ENCODE measurements at places on chromosomes 5 and 9. TPM values are rescaled to one million over a fixed set of nuclear protein-coding genes. Genes with fewer than 3 reads are reported as not detected.

- H3K27ac ChIP-seq = no peak overlapping the region
- DNase-seq = no peak
- peaks cover 3% of the 10 kb centered on the region for H3K27me3 ChIP-seq
- H3K4me1 ChIP-seq = no peaks in the 10 kb centered on the region
- no peaks in the 10 kb centered on the region for H3K36me3 ChIP-seq
- H3K4me3 ChIP-seq = no peak overlapping the region
Measured at GRCh38 chr9:117677572-117677971, 26.6 kb upstream of the TLR4 start.

DNA sequence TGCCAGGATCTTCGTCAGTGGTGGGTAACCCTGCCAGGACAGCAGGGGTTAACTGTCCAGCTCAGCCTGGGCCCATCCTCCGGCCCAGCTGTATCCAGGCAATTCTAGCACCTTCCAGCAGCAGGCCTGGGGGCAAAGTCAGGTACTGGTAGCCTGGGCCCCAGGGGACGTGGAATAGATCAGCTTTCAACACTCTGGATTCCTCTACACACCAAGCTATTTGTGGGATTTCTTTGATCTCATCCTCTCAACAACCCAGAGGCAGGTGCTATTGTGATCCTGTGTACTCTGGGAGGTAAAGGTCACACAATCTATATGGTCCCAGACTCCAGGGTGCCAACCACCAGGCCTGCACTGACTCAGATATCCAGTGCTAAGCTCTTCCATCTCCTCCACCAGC, 8.7 kb upstream of the SPOUT1 start:
- DNase-seq = no peak
- H3K27me3 ChIP-seq = no peaks in the 10 kb centered on the region
- H3K27ac ChIP-seq = no peak overlapping the region
- H3K4me1 ChIP-seq = no peaks in the 10 kb centered on the region
- no peak overlapping the region for H3K4me3 ChIP-seq
- H3K36me3 ChIP-seq = peaks cover 8% of the 10 kb centered on the region

- peaks cover 26% of the 10 kb centered on the region for H3K4me1 ChIP-seq
- no peaks in the 10 kb centered on the region for H3K27me3 ChIP-seq
- H3K36me3 ChIP-seq = no peaks in the 10 kb centered on the region
- no peak overlapping the region for H3K27ac ChIP-seq
Measured at GRCh38 chr9:27353166-27353473, 56.2 kb upstream of the EQTN start.

DNA sequence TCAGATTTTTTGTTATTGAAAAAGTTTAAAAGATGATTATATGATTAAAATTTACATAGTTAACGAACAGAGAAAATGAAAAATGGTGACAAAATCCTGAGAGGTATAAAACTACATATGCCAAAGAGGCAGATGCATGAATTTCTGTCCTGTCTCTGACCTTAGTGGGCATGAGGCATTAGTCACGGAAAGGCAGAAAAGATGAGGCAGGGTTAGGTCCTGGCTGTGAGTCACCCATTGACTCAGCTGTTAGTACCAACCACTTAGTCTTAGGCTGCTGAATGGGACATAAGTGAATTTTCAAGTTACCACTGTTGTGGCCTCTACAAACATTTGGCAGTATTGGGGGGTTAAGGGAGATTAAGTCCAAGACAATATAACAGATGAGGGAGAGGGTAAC, 33.1 kb downstream of the RASA1 start:
- H3K36me3 ChIP-seq = peaks cover 32% of the 10 kb centered on the region
- H3K4me1 ChIP-seq = peaks cover 61% of the 10 kb centered on the region
- no peak for DNase-seq
- no peaks in the 10 kb centered on the region for H3K27me3 ChIP-seq
- no peak overlapping the region for H3K27ac ChIP-seq
- H3K4me3 ChIP-seq = no peak overlapping the region

GRCh38 chr9:129405089-129405826, 215.6 kb downstream of the C9orf50 start:
- no peak overlapping the region for H3K27ac ChIP-seq
- H3K36me3 ChIP-seq = no peaks in the 10 kb centered on the region
- no peak overlapping the region for H3K4me3 ChIP-seq
- no peak for DNase-seq
- peaks cover 16% of the 10 kb centered on the region for H3K4me1 ChIP-seq
- H3K27me3 ChIP-seq = no peaks in the 10 kb centered on the region

- peaks cover 2% of the 10 kb centered on the region for H3K36me3 ChIP-seq
- H3K27me3 ChIP-seq = peaks cover 3% of the 10 kb centered on the region
- no peak overlapping the region for H3K4me3 ChIP-seq
- peaks cover 15% of the 10 kb centered on the region for H3K4me1 ChIP-seq
- DNase-seq = no peak
- no peak overlapping the region for H3K27ac ChIP-seq
Measured at GRCh38 chr9:89608641-89609335, 4.0 kb downstream of the GADD45G start.

DNA sequence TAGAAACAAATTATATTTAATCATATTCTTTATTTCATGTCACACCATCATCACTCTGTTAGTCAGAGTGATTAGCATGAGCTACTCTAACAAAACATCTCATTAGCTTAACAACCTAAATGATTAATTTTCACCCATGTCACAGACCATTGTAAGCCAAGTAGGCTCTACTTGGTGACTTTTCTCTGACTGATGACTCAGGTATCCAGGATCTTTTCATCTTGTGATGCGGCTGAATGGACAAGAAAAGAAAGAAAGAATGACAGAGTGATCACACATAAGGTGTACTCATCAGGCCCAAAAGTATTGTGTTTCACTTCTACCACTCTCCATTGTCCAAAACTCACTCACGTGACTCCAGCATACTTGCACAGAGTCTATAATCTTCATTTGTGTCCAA, 299.3 kb downstream of the ANXA1 start:
- H3K36me3 ChIP-seq = no peaks in the 10 kb centered on the region
- H3K4me3 ChIP-seq = no peak overlapping the region
- H3K4me1 ChIP-seq = no peaks in the 10 kb centered on the region
- no peak for DNase-seq
- H3K27me3 ChIP-seq = no peaks in the 10 kb centered on the region

DNA sequence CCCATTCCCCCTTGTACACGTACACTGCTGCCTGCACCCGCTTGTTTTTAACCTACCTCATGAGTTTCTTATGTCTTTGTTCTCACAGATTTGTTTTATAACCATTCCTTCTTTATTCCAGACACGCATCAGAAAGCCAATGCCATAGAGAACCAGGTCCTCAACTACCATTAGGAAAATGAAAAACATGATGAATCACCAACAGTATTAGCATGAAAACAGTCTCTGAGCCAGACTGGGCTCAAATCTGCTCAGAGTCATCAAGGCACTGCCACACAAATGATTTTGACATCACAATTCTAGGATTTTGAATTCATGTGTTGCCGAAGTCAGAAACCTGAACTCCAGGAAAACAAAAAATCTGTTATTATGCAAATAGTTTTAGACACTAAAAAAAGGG, 394.1 kb upstream of the GRIA1 start:
- no peaks in the 10 kb centered on the region for H3K36me3 ChIP-seq
- no peaks in the 10 kb centered on the region for H3K27me3 ChIP-seq
- no peak overlapping the region for H3K27ac ChIP-seq
- no peak for DNase-seq

ELOVL7 gene
- not detected for total RNA-seq

- H3K4me3 ChIP-seq = no peak overlapping the region
- H3K36me3 ChIP-seq = peaks cover 3% of the 10 kb centered on the region
- DNase-seq = no peak
- peaks cover 12% of the 10 kb centered on the region for H3K27me3 ChIP-seq
- no peaks in the 10 kb centered on the region for H3K4me1 ChIP-seq
Measured at GRCh38 chr5:111580956-111581355, 68.6 kb upstream of the STARD4 start.

LCN2 gene
- not detected for total RNA-seq

KIAA0825 gene
- total RNA-seq = 1.6 TPM

TSLP gene
- total RNA-seq = 0.23 TPM

GRCh38 chr9:1031951-1032601, 18.1 kb upstream of the DMRT2 start:
- DNase-seq = no peak
- no peaks in the 10 kb centered on the region for H3K36me3 ChIP-seq
- no peaks in the 10 kb centered on the region for H3K4me1 ChIP-seq
- peaks cover 23% of the 10 kb centered on the region for H3K27me3 ChIP-seq
- no peak overlapping the region for H3K4me3 ChIP-seq

IFNA21 gene
- not detected for total RNA-seq

DNA sequence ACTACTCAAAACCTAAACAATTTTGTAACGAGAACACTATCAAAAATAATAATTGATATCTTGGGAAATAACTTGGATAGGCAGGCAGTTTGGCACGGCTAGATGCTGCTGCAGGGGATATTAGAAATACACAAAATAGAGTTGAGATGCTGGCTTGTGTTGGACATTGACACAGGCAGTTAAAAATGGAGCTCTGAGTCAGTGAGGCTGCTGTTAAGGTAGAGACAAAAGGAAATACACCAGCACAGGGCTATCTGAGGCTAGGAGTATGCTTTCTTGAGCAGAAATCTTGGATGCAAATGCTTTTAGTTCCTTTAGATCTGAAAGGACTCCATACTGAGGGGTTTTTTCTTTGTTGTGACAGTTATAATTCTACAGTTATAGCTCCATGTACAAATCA, 16.6 kb downstream of the TENT2 start:
- DNase-seq = no peak
- H3K27me3 ChIP-seq = no peaks in the 10 kb centered on the region

ANKRD20A1 gene
- total RNA-seq = not detected

DNA sequence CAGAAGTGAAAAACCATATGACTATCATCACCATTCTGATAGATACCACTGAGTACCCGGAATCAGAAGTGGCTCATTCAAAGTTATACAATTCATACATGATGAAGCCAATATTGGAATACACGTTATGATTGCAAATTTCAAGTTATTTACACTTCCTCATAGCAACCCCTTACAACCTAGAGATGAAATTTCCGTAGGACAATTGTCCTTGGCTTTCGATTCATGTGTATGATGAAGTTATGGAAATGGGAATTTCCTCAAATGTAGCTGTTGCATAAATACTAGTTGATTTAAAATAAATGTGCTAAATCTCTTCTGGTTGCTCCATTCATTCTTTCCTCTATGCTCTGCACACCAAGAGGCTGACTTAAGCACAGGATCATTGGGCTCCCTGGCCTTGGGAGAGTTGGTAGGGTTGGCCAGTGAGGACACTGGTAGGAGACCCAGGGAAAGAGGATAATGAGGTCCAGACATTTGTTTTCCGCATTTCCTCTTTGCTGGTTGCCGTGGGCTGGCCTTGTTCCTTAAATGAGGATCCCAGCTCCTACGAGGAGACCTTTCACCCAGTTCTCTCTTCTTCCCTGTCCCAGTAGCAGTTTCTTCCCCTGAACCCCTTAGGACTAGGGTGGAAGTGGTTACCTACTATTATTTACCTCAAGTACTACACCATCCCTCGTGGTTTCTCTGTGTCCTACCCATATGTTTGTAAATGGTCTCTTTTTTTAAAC, 90.3 kb downstream of the ZNF474 start:
- H3K27me3 ChIP-seq = peaks cover 17% of the 10 kb centered on the region
- H3K4me3 ChIP-seq = no peak overlapping the region
- DNase-seq = no peak
- H3K27ac ChIP-seq = no peak overlapping the region
